ENCODE measurements at places on chromosomes 7 and 10.

- no peaks in the 10 kb centered on the region for H3K36me3 ChIP-seq
- H3K27me3 ChIP-seq = no peaks in the 10 kb centered on the region
- H3K4me1 ChIP-seq = peaks cover 2% of the 10 kb centered on the region
- no peak for DNase-seq
- no peak overlapping the region for H3K27ac ChIP-seq
Measured at GRCh38 chr7:27709137-27710075, 30.6 kb upstream of the TAX1BP1 start.

DNA sequence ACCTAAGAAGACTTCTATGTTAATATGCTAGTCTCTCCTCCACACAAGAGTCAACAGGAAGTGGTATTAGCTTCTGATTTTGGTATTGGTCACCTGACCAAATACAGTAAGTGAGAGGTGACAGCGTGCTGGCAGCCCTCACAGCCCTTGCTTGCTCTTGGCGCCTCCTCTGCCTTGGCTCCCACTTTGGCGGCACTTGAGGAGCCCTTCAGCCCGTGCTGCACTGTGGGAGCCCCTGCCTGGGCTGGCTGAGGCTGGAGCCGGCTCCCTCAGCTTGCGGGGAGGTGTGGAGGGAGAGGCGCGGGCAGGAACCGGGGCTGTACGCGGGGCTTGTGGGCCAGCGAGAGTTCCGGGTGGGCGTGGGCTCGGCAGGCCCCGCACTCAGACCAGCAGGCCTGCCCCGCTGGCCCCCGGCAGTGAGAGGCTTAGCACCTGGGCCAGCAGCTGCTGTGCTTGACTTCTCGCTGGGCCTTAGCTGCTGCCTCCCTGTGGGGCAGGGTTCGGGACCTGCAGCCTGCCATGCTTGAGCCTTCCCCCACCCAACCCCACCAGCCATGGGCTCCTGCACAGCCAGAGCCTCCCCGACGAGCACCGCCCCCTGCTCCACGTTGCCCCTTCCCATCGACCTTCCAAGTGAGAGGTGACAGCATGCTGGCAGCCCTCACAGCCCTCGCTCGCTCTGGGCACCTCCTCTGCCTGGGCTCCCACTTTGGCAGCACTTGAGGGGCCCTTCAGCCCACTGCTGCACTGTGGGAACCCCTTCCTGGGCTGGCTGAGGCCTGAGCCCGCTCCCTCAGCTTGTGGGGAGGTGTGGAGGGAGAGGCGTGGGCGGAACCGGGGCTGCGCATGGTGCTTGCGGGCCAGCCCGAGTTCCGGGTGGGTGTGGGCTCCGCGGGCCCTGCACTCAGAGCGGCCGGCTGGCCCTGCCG is 4.2 kb upstream of the ACSL5 start:
- no peaks in the 10 kb centered on the region for H3K36me3 ChIP-seq
- H3K27ac ChIP-seq = no peak overlapping the region
- H3K27me3 ChIP-seq = no peaks in the 10 kb centered on the region
- no peak overlapping the region for H3K4me3 ChIP-seq

- no peak overlapping the region for H3K27ac ChIP-seq
- 0 out of 2 replicates have a peak, but pooled peaks cover 3% of the 10 kb centered on the region for H3K4me1 ChIP-seq
- H3K36me3 ChIP-seq = no peaks in the 10 kb centered on the region
- no peak overlapping the region for H3K4me3 ChIP-seq
- no peak for DNase-seq
Measured at GRCh38 chr7:99123571-99124033, 20.3 kb downstream of the SMURF1 start.

DNA sequence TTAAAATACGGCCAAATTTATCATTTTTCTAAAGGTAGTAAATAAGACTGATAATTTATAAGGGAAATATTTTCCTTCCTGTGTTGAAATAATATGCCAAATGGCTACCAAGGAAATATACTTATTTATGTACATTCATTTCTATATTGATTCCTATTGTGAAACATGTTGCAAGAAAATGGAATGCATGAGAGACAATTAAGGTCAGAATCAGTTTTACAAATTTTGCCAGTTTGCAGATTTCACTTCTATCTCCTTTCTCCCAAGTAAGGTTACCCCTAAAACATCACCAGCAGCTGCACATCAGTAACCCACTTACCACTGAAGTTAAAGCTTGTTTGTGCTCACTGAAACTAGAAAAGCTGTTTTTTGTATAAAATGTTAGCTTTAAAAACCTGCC is 19.2 kb upstream of the REEP3 start:
- H3K36me3 ChIP-seq = no peaks in the 10 kb centered on the region
- no peaks in the 10 kb centered on the region for H3K27me3 ChIP-seq
- H3K4me3 ChIP-seq = no peak overlapping the region
- no peak overlapping the region for H3K27ac ChIP-seq
- H3K4me1 ChIP-seq = peaks cover 31% of the 10 kb centered on the region

DNA sequence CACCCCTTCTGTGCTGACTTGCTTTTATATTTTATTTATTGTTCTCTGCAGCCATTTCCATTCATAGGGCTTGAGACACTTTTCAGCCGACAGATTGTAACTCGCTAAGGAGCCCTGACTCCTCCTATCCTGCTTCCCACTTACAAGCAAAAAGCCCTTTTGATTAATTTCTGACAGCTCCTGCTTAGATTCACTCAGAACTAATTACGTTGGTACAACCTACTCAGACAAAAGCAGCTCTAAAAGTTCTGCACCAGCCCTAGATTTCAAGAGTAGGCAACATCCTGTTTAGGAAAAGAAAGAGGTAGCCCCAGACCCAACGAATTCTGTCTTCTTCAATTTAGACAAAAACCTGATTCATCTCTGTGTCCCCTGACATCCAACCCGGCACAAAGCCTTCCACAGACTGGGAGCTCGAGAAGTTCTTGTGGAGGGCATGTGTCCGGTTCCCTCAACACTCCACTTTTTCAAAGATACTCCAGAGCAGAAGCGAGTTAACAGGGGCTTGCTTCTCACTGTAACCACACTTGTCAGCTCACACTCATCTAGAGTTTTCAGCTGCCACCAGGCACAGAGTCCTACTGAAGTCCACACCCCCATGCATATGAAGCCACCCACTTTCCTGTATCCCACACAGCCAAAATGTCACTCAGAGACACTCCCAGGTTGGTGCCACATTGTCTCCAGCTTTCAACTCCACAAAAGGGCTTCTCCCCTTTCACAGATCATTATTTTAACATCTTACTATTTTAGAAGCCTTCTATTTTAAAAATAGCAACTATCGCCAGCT is 113.6 kb upstream of the NFE2L3 start:
- no peaks in the 10 kb centered on the region for H3K4me1 ChIP-seq
- H3K27me3 ChIP-seq = no peaks in the 10 kb centered on the region
- DNase-seq = no peak
- H3K27ac ChIP-seq = no peak overlapping the region
- no peaks in the 10 kb centered on the region for H3K36me3 ChIP-seq

- H3K27me3 ChIP-seq = no peaks in the 10 kb centered on the region
- peak overlapping the region; percentile 39 for H3K27ac ChIP-seq
- H3K4me1 ChIP-seq = 0 out of 2 replicates have a peak, but pooled peaks cover 5% of the 10 kb centered on the region
- H3K36me3 ChIP-seq = no peaks in the 10 kb centered on the region
Measured at GRCh38 chr7:134722786-134723322, 56.6 kb upstream of the CALD1 start.

GRCh38 chr10:19764111-19764510 is 52.1 kb upstream of the PLXDC2 start:
- no peak for DNase-seq
- H3K27ac ChIP-seq = no peak overlapping the region
- H3K4me3 ChIP-seq = no peak overlapping the region

DNA sequence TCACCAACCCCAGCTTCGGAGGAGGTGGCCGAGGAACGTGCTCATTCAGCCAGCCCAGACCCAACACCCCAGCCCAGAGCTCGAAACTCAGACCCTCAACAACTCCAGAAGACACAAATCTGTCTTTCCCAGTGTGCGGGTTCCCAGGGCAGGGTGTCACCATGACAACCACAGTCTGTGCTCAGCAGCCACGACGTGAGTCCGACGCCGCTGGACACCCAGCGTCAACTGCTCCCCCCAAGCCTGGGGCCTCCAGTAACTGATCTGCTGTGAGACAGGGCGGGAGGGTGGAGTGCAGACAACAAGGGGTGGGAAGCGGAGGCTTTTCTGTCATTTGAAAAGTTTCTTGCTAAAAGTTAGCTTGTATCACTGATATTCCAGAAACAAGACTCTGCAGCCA is 167.2 kb downstream of the MAD1L1 start:
- 0 out of 2 replicates have a peak, but pooled peaks cover 2% of the 10 kb centered on the region for H3K36me3 ChIP-seq
- DNase-seq = no peak
- H3K27me3 ChIP-seq = no peaks in the 10 kb centered on the region
- H3K27ac ChIP-seq = no peak overlapping the region
- no peaks in the 10 kb centered on the region for H3K4me1 ChIP-seq
- no peak overlapping the region for H3K4me3 ChIP-seq

GRCh38 chr10:123583639-123584418 is 82.3 kb upstream of the GPR26 start:
- H3K4me1 ChIP-seq = no peaks in the 10 kb centered on the region
- no peak overlapping the region for H3K27ac ChIP-seq
- peaks cover 1% of the 10 kb centered on the region for H3K27me3 ChIP-seq
- H3K4me3 ChIP-seq = no peak overlapping the region

DNA sequence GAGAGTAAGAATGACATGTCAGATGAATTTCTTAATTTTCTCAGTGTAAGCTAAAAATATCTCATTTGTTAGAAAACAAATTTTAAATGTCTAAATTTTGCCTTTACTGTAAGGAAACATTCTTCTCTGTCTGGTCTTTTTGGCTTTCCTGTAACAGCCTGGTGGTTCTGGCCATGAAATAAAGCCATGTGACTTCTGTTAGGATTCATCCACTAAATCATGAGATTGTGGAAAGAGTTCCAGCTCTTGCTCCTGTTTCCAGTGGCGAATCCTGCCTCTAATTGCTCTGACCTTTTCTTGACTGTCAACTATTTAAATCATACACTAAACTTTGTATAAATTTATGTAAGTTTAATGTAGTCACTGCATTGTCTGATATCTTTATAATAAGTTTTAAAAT is 398.5 kb upstream of the AKR1E2 start:
- DNase-seq = no peak
- H3K27ac ChIP-seq = no peak overlapping the region
- H3K36me3 ChIP-seq = no peaks in the 10 kb centered on the region
- H3K27me3 ChIP-seq = no peaks in the 10 kb centered on the region
- peaks cover 19% of the 10 kb centered on the region for H3K4me1 ChIP-seq

- H3K36me3 ChIP-seq = no peaks in the 10 kb centered on the region
- H3K4me1 ChIP-seq = no peaks in the 10 kb centered on the region
- no peak for DNase-seq
- no peak overlapping the region for H3K27ac ChIP-seq
- H3K27me3 ChIP-seq = no peaks in the 10 kb centered on the region
- H3K4me3 ChIP-seq = no peak overlapping the region
Measured at GRCh38 chr7:139896831-139897230, 67.8 kb downstream of the TBXAS1 start.

GRCh38 chr7:151518105-151518946 is 1.4 kb downstream of the RHEB start:
- DNase-seq = peak; percentile 44
- peak overlapping the region; percentile 90 for H3K27ac ChIP-seq
- peak overlapping the region; percentile 52 for H3K4me3 ChIP-seq
- no peaks in the 10 kb centered on the region for H3K27me3 ChIP-seq

DNA sequence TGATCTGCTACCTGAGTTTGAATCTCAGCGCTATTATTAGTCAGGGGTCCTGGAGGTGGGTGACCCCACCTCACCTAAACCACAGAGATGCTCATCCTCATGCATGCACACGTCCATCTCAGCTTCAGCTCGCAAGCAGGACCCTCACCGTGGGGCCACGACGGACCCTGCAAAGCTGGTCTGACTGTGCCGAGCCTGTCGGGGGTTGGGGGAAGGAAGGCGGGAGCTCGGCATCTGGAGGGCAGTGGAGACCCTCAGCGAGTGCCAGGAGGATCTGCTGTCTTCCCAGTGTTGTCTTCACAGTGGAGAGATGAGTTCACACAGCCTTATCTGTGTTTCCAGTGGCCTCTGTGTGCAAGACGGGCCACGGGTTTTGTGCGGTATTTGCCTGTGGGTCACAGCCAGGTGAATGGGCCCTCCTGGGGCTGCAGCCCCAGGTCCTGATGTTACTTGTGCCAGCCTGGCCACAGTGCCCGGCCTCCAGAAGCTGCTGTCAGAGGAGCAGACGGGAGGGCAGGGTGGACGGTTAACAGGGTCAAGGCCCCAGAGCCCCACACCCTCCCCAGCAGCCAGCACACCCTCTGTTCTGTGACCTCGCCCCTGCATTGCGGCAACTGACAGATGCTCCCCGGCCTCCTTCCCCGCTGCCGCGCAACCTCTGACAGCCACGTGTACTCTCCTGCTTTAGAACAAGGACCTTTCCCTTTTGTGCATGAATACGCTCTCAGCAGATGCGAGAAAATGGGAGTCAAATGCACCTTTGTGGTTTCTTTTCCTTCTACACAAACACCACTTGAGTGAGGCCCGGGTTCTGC is 528.8 kb downstream of the DNAJB6 start:
- H3K4me3 ChIP-seq = no peak overlapping the region
- no peak overlapping the region for H3K27ac ChIP-seq
- no peaks in the 10 kb centered on the region for H3K27me3 ChIP-seq
- no peaks in the 10 kb centered on the region for H3K4me1 ChIP-seq
- no peaks in the 10 kb centered on the region for H3K36me3 ChIP-seq

DNA sequence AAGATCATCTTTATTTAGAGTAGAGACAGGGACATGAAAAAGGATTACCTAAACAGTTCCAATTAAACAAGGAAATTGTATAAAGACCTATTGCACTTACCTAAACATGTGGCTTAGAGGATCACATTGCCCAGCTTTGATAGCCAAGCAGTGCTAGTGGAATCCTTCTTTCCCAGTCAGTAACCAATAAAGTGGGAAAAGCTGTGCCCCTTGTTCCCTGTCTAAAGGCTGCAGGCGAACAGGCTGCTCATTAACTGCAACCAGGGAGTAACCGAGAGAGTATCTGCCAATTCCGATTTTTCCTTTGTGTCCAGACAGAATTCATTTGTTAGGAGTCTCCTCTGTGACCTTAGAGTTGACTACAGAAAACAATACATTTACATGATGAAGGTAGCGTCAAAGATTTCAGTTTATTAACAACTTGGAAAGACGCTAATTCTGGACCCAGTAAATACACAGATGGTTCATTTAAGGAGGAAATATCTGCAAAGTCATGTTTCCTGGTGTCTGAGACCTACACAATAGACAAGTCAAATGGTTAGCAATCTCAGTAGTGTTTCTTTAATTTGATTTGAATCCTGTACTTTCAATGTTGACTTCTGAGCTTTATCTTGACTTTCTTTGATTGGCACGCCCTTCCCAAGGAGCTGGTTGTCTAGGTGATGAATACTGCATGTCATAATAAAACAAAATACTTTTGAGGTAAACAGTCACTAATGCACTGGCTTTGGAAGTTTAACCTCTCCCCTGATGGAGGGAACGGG is 57.3 kb upstream of the MET start:
- no peak overlapping the region for H3K4me3 ChIP-seq
- DNase-seq = no peak
- H3K4me1 ChIP-seq = peaks cover 8% of the 10 kb centered on the region
- H3K27me3 ChIP-seq = no peaks in the 10 kb centered on the region

DNA sequence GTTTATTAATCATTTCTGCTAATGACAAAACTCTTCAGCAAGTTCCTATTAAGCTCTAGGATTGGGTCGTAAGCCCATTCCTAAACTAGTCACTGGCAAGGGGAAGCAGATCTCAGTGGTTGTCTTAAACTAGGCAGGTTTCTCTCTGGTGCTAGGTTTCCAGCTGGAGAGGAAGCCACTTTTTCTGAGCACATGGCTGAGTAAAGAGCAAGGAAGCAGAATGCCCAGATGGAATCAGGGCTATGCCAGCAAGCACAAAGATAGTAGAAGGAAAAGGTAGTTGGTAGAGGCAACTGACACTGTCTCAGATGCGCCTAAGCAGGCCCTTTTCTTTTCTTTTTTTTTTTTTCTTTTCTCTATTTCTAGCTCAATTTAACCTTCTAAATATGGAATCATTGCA is 224.9 kb downstream of the EXOC4 start:
- no peaks in the 10 kb centered on the region for H3K27me3 ChIP-seq
- H3K27ac ChIP-seq = no peak overlapping the region
- no peaks in the 10 kb centered on the region for H3K4me1 ChIP-seq
- H3K36me3 ChIP-seq = 0 out of 2 replicates have a peak, but pooled peaks cover 1% of the 10 kb centered on the region
- DNase-seq = no peak
